ENCODE measurements at places on chromosomes 16 and 17.

DNA sequence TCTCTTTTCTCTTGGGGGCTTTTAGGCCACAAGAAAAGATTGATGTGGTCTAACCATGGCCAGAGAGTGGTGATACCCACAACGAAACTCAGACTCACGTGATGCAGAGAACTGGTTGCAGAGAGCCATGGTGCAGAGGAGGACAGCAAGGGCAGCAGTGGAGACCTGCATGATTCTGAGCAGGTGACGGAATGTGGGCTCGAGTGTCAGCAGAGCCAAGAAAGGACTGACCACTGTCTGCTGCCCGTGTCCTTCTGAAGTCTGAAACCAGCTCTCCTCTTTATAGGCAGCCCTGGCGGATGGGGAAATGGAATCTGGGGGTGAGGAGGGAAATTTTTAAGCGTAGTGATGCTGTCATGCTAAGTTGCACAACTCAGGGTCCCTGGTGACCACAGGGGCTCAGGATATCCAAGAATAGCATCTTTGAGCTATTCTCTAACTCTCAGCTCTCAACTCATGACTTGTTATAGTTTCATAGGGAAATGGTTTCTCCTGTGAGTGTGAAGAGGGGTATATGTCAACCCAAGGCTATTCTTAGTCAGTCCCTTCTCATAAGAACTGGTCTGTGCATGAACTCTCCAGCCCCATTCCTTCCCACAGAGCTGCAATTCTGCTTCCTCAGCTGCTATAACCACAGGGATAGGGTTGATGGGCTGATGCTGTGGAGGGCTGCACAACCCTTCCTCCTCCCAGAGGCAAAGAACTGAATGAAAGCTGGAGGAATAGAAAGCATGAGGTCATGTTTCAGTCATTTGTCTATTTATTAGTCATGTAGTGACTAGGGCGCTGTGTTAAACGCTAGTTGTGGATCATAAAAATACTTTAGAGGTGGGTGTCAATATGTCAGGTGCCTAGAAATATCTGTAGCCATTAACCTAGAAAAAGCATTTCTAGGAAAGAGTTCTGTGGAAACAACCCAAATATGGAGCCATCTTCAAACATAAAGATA, at the start of gene CCL3:
TSS of gene CCL3 (minus strand) at position 256 of the 949 bp plus-strand sequence. CDS start at position 171, 85 bp downstream.
- no peak for DNase-seq

DNA sequence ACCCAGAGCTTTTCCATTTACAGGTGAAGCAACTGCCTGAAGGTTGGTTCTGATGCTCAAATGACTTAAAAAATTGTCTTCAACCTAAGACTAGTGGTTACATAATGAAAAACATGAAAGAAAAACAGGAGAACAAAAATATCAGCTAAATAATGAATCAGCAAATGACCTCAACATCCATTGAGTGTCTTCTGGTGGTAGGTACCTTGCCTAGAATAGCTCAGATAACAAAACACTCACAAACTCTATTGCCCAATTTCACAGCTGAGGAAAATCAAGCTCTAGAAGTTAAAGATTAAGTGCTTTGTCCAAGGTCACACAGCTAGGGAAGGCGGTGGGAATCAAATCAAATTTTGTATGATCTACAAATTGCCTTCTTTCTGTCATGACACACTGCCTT, 304.6 kb upstream of the CDH11 start:
- DNase-seq: no peak

DNA sequence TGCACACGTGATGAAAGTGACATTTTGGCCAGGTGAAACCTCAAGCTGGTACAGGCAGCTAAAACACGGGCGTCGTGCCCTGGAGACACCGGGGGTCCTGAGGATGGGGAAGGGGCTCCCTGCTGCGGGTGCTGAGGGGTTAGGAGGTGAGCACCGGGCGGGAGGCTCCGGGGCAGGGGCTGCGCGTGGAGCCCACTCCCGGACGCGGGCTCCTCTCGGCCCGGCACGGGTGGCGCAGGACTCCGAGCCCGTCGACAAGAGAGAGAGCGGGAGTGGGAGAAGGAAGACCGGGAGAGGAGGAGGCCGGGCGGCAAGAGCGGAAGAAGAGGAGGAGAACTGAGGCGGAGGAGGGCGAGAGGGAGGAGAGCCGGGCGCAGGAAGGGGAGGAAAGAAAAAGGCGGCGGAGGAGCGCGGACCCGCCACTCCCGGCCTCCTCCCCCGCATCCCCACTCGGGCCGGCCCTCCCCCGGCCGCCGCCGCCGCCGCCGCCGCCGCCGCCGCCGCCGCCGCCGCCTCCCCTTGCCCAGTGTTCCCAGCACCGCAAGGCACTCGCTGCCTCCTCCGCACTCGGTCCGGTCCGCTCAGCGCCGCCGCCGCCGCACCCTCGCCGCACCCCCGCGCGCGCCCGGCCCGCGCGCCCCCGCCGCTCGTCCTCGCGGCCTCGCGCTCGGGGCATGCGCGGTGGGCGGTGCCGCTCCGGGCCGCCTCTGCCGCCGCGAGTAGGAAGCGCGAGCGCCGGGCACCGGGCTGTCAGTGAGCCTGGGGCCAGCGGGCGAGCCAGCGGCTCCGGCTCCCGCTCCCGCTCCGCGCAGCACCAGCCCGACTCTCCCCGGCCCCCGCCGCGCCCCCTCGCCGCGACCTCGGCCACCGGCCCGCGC, at the start of gene PRKCA:
TSS of gene PRKCA (plus strand) at position 750 of the 878 bp plus-strand sequence.
- DNase-seq: peak; percentile 82

- DNase-seq: no peak
Measured at GRCh38 chr17:44212507-44213402, 6.7 kb downstream of the UBTF start.
